ENCODE measurements at places on chromosomes 16 and 17. TPM values are rescaled to one million over a fixed set of nuclear protein-coding genes. Genes with fewer than 3 reads are reported as not detected.
A peak's percentile ranks its signal among the peaks of the same experiment; 100 is the strongest.

GRCh38 chr16:12340151-12340733 lies 363.7 kb downstream of the SNX29 start:
- H3K27ac ChIP-seq, result no peak overlapping the region
- H3K4me3 ChIP-seq, result no peak overlapping the region
- no peaks in the 10 kb centered on the region for H3K36me3 ChIP-seq
- no peak for DNase-seq

DNA sequence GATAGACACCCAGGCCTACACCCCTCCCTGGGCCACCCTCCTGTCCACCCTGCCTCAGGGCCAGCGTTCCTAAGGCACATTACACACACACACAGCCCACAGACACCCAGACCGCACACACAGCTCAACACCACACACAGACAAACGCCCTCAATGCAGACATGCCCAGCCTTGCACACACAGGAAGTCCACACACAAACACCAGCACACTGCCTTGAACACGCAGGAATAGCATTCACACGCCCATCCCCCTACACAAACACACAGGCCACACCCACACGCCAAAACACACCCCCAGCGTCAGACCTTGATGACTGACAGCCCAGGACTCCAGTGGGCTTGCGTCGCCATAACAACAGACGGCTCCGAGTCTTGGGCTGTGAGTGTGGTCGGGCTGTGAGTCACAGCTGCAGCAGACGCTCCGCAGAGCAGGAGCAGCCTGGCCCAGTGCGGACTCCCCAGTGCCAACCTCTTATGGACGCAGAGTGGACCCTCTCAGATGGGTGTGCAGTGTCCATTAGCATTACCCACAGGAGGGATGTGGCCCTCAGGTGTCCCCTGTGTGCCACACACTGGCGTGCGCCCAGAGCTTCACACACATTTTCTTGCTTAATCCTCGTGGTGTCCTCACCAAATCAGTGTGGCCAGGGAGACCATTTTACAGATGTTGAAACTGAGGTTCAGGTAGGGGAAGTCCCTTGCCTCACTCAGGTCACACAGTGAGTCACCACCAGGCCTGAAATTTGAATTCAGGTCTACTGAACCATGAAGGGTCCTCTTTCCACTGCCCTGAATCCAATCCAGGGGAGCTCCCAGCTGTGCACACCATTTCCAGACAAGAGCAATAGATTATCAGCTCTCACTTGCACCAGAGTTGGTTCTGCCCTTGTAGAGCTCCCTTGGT lies 17.8 kb upstream of the RAI1 start:
- DNase-seq, result peak; percentile 89
- peak overlapping the region; percentile 23 for H3K27ac ChIP-seq
- H3K36me3 ChIP-seq, result peaks cover 6% of the 10 kb centered on the region
- H3K4me3 ChIP-seq, result peak overlapping the region; percentile 70
- no peaks in the 10 kb centered on the region for H3K27me3 ChIP-seq

- no peak overlapping the region for H3K4me3 ChIP-seq
- H3K27ac ChIP-seq, result no peak overlapping the region
- no peak for DNase-seq
- H3K36me3 ChIP-seq, result peaks cover 16% of the 10 kb centered on the region
- H3K4me1 ChIP-seq, result no peaks in the 10 kb centered on the region
These were observed 207.0 kb upstream of the COX10 start for GRCh38 chr17:13862346-13862745.

- H3K27me3 ChIP-seq, result peaks cover 5% of the 10 kb centered on the region
- no peak overlapping the region for H3K27ac ChIP-seq
- H3K4me3 ChIP-seq, result no peak overlapping the region
- DNase-seq, result no peak
- H3K36me3 ChIP-seq, result no peaks in the 10 kb centered on the region
These were observed 38.1 kb downstream of the SLC6A4 start for GRCh38 chr17:30197416-30197815.

DNA sequence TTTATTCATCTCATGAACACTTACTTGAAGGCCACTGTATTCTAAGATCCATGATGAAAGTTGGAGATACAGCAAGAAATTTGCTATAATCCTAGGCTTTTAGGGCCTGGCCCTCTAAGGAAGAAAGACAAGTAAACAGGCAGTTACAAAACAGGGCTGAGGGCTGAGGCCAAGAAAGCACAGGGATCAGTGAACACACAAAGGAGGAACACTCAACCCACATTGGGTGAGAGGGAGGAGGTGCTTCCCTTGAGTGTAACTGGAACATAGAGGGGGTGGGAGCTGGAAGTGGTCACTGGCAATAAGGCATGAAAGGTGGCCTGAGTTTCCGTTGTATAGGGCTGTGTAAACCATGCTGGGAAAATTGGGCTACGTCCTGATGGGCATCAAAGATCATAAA lies 112.2 kb downstream of the ZNF18 start:
- H3K27ac ChIP-seq, result no peak overlapping the region
- no peaks in the 10 kb centered on the region for H3K36me3 ChIP-seq
- no peak overlapping the region for H3K4me3 ChIP-seq
- no peaks in the 10 kb centered on the region for H3K27me3 ChIP-seq
- no peak for DNase-seq
- H3K4me1 ChIP-seq, result no peaks in the 10 kb centered on the region

GRCh38 chr17:42845556-42845917 lies 1.2 kb downstream of the AOC2 start:
- peaks cover 17% of the 10 kb centered on the region for H3K36me3 ChIP-seq
- peaks cover 19% of the 10 kb centered on the region for H3K4me1 ChIP-seq
- H3K27me3 ChIP-seq, result peaks cover 4% of the 10 kb centered on the region
- no peak overlapping the region for H3K4me3 ChIP-seq
- peak overlapping the region; percentile 82 for H3K27ac ChIP-seq

GRCh38 chr17:77782201-77782600 lies 176.3 kb upstream of the TNRC6C start:
- H3K4me1 ChIP-seq, result peaks cover 35% of the 10 kb centered on the region
- DNase-seq, result no peak
- H3K27me3 ChIP-seq, result no peaks in the 10 kb centered on the region

Gene ADAT1
- total RNA-seq, result 64.2 TPM

Gene HS3ST6
- total RNA-seq, result not detected

Gene CCDC144A
- 6.1 TPM for total RNA-seq

Gene GFAP
- not detected for total RNA-seq
